ENCODE measurements at places on chromosomes 1 and 21.

DNA sequence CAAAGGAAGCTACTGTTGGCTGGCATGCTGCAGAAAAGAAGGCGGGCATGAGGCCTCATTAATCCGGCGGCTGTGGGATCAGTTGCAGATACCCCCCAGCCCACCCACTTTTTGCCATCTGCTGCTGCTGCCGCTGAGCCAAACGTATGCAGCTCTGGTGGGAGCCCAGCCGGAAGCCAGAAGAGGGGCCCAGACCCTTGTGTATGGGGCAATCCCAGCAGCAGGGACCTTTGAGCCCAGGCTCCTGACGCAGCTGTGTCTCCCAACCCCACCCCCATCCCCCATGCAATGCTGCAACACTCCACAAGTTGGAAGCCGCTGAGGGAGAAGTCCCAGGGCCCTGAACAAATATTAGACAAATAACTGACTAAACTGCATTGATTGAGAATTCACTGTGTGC, 106.0 kb downstream of the ELAVL4 start:
- no peak for DNase-seq

- no peak for DNase-seq
Measured at GRCh38 chr1:46043458-46044017, 88.9 kb downstream of the PIK3R3 start.

GRCh38 chr1:153422450-153423068, 6.2 kb downstream of the S100A7A start:
- DNase-seq = peak; percentile 68

DNA sequence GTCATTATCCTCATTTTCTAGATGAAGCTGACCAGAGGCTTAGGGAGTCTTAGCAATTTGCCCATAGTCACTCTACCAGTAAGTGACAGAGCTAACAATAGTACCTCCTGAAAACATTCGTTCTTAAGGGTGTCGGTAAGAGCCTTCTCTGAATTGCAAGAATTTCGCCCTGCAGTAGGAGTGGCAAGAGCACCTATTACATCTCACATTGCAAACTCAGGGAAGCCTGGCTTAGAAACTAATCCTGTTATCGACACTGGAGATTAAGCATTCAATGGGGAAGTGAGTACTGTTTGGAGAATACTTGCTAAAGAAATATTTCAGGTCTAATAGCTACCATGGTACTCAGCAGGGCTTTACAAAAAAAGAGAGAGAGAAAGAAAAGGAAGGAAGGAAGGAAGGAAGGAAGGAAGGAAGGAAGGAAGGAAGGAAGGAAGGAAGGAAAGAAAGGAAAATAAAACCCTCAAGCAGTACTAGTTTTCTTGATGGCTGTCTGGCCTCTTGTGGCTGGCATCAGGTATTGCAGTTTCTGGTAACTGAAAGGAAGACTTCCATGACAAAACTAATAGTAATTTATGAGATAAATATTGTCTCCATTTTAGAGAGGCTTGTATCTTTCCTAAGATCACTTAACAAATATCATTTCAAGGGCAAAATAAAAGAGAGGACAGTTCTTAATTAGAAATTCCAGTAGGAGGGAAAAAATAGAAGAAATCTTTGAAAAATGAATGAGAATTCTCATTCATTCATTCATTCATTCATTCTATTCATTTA, 10.4 kb downstream of the C1orf226 start:
- DNase-seq = no peak

GRCh38 chr1:67672260-67672803, 12.7 kb upstream of the GADD45A start:
- no peak for DNase-seq

DNA sequence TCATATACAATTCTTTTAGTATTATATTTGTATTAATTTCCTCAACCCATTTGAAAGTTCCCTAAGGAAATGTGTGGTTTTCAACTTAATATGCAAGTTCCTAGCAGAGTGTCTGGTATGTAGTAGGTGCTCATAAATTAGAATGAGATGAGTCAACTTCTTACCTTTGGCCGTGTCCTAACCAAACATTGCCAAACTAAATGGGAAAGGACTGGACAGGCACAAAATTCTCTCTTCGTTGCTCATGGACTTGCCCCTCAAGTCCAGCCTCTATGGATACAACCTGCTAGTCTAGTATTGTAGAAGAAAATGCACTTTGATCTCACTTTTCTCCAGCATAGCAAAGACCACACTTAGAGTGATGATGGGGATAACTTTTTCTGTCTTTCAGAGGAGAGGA, 11.6 kb upstream of the MRPS14 start:
- no peak for DNase-seq

GRCh38 chr1:7519861-7520395, 251.2 kb upstream of the VAMP3 start:
- no peak for DNase-seq

GRCh38 chr1:159999204-159999603, 32.6 kb downstream of the PIGM start:
- DNase-seq = no peak

GRCh38 chr1:195047772-195048171, 1560.5 kb downstream of the KCNT2 start:
- no peak for DNase-seq

DNA sequence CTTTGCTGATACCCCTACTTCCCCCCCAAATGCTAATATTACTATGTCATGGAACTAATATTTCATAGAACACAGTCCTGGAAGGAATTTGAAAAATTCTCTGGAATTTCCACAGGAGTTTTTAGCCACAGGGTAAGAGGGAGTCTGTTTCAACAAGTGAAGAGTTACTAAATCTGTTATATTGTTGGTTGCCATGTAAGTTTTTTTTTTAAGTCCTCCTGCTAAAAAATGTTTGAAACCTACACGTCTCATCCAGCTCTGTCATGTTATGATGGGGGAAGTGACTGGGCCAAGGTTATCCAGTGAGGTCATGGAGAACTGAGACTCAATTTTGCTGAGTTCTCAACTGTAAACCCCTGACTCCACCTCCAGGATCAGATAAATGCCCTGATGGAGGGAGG, 60.8 kb upstream of the USP24 start:
- no peak for DNase-seq

GRCh38 chr1:1194723-1195122, 11.7 kb downstream of the TNFRSF18 start:
- no peak for DNase-seq

GRCh38 chr1:41874151-41874719, 44.5 kb downstream of the HIVEP3 start:
- DNase-seq = no peak

DNA sequence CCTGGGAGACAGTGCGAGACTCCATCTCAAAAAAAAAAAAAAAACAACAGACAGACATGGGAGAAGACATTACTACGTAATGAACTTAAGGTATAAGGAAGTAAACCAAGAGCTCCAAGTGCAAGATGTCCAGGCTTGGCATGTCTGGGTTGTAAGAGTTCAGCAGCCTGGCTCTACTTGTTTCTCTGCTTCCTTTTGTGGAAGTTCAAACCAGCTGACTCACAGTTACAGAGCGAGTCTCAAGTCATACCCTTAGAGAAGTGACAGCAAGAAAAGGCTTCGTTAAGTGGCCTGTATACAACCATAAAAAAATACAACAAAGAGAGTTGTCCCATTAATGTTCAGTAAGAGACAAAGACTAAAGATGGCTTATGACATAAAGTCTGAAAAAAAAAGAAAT, 1.3 kb downstream of the RIT1 start:
- DNase-seq = no peak

DNA sequence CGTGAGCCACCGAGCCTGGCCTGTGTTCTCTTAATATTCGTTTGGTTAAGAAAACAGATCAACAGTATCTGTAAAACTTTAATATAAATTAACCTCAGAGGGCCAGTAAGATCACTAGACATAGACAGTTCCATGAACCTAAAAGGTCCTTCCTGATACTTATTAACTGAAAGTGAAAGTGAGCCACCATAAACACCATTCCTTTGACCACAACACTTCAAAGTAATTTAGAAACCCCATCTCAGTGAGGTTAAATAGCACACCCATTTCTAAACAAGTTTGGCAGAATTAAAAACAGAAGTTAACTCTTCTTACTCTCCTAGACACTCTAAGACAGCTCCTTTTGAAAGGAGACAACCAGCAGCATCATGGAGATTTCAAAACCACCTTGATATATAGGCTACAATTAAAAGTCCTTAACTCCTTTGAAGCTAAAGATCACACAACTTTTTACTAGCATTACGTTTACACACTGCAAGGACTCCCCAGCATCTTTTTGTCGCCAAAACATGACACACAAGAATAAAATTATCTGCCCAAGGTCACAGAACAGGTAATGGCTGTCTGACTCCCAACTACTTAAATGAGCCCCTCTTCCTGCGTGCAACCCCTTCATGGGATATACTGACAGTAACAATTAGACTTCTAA, 2.2 kb downstream of the RNF19B start:
- DNase-seq = no peak

- DNase-seq = no peak
Measured at GRCh38 chr1:147567594-147568381, 26.5 kb downstream of the BCL9 start.

DNA sequence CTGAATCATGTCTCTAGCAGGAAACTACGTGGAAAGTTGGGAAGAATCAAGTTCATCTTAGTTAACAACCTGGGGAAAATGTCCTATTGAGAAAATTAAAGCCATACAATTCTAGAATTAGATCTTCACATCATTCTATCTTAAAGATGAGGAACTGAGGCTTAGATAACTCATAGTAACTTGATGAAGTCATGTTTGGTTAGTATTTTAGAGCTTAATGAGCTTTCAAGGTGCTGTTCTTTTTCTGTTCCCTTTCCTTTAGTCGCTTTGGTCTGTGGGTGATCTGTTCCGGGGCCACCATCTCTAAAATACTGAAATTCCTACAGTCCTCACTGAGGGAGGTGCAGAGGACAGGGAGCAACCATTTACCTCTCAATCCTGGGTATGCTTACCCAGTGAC, 4.3 kb upstream of the GLUL start:
- DNase-seq = no peak

DNA sequence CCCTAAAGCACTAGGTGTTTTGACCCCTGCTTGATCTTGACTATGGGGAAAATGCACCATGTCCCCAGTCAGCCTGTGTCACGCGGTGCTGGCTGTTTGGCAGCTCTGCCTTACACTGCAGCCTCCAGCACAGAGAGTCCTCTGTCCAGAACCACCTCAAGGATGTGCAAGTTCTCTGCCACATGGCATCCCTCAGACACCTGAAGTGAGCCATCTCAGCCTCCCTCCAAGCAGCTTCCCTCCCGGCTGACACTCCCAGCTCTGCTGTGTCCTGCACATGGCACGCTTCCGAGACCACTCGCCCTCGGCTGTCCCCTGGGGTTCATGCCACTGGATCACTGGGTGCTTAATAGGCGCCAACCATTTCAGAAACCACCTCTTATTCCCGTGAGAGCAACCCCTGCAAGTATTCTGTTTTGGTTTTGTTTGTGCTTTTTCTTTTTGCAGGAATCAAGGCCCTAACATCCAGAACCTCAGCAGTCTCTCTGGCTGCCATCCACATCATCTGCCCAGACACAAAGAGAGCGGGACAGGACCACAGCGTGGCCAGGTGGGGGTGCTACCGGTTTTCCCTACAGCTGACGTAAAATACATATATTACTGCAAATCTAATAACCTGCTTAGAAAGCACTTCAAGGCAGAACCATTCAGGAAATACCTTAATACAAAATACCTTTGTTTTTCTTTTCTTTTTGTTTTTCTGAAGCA, 45.7 kb downstream of the CAPZB start:
- DNase-seq = peak; percentile 52

GRCh38 chr1:51973587-51974474, 16.7 kb downstream of the RAB3B start:
- DNase-seq = no peak

- DNase-seq = no peak
Measured at GRCh38 chr1:38263438-38263837, 216.8 kb upstream of the POU3F1 start.

All from activated CD8-positive, alpha-beta memory T cell treated with anti-CD3 and anti-CD28 coated beads, Interleukin-2, amount 50 U/mL, for 4 hours (primary cell).